Stimulated activated CD8-positive, alpha-beta memory T cell treated with anti-CD3 and anti-CD28 coated beads, Interleukin-4, amount 100 ng/mL, for 48 hours (primary cell): ENCODE measurements at places on chromosomes 3 and 15.

DNA sequence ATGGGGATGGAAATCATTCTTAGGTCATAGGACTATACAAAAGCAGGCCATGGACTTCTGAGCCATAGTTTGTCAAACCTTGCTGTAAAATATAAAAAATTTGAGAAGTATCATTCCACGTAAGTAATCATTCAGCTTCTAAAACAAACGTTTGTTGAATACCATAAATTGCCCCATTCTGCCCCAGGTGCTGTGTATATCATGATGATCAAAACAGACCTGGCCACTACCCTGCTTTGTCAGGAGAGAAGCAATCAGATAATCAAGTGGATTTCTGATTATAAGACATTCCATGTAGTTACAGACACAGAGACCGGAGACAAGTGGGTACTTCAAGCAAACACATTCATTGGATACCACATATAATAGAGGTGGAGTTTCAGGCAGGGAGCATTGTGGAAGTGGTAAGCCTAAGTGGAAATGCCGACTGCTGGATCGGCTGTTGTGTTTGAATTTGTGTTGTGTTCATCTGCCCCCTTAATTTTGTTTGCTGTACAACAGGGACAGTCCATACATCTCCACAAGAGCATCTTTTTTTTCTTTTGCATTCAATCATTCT lies 61.7 kb downstream of the TGFBR2 start:
- no peak for DNase-seq

GRCh38 chr15:41827290-41827879 lies 507 bp upstream of the JMJD7 start:
- peak; percentile 33 for DNase-seq

GRCh38 chr15:90530250-90531051 lies 728 bp downstream of the CRTC3 start:
- DNase-seq = peak; percentile 63

- no peak for DNase-seq
Observed at GRCh38 chr3:123818921-123819429, 65.2 kb downstream of the MYLK start.

GRCh38 chr3:59426821-59427565 lies 377.2 kb upstream of the CFAP20DC start:
- peak; percentile 37 for DNase-seq

GRCh38 chr3:100151024-100151707 lies 36.9 kb upstream of the FILIP1L start:
- no peak for DNase-seq

DNA sequence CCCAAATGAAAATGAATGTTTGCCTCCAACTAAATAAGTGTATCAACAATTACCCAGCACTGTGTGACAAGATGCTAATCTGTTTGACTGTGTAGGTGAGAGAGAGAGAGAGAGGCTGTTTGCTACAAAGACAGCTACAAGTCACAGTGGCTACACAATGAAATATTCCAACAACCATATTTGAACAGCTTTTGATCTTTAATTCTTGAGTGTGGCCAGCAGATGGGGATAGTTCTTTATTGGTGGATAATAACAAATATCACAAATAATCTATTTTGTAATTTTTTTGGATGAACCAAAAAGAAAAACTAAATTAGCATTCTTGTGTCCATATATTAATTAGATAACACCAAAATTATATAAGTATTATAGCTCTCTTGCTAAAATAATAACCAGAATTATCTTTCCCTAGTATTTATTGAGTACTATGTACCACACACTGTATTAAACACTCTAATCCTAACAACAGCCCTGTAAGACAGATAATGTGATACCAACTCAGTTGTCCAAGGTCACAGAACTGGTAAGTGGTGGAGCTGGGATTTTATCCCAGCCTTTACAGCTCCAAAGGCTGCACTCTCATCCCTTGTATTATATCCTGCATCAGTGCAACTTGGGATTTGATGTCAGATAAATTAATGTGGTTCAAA lies 61.9 kb upstream of the C3orf80 start:
- DNase-seq = no peak

- DNase-seq = no peak
Observed at GRCh38 chr3:146975476-146975875, 370.3 kb upstream of the PLSCR5 start.

DNA sequence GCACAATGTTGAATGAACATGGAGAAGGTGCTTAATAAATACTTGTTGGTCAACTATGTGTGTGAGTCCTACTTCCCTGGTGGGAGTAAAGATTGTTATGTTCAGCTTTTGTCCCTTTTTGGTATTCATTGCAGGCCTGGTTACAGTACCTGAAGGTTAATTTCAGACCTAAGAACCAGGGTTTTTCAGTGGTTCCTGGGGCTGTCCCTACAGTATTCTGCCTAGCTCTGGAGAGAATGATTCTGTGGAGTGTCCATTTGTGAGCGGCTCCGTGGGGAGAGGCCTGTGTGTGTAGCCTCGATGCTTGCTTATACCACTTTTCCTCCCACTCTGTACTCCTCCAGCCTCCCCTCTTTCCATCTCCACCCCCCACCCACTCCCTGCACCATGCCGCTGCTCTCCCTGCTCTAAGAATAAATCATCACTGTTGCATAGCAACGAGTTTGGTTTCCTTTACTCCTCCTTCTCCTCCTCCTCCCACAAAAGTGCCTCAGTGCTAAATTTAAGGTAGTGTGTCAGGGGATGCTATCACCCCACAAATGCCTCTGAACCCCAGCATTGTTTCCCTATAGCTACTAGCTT lies 150.6 kb upstream of the ROPN1 start:
- no peak for DNase-seq

DNA sequence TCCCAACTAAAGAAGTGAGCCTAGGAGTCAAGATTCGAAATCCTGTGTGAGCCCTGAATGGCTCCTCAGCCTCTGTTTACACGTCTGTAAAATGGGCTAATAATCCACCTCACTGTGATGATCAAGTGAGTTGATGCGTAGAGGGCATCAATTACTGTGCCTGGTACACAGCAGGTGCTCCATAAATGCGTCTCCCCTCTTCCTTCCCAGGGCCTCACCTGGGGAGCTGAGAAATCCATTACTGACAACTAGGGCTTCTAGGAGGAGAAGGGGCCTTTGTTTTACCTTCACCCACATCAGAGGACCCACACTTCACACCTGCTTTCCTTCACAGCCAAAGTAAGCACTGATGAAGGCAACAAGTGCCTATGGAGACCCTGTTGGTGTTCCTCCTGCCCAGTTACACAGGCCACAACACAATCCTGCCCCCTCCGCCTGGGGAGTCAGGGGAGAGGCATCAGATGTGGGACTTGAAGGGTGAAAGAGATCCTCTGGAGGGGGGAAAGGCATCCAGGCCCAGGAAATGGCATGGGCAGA lies 1.4 kb downstream of the CIB2 start:
- DNase-seq = no peak

GRCh38 chr15:55721554-55722185 lies 21.3 kb downstream of the PRTG start:
- DNase-seq = no peak

DNA sequence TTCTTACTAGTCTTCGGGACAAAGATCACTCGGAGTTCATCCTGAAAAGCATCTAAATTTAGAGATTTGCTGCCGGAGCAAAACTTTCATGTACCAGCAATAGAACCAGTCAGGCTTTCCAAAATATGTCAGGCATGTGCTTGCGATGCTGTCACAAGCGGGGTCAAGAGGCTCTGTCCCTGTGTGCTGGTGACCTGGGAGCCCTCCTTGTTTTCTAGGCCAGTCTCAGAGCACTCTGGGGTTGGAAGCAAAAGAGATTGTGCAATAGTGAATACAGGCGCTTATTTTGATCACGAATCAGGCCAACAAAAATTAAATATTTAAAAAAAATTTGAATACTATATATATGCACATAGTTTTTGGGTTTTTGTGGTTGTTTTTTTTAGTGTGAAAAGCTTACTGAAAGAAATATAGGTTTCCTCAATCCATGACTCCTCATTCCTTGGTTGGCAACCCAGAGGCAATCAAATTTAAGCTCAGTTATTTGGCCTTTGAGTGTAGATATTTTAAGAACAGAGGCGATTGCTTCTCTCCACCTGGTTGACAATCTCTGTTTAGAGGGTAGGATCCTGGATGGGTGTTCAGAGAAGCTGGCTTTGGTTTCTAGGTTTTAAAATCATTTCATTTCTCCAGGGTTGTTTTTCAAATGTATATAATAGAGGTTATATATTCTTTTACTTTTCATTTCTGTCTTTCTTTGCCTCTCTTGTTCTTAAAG lies 8.4 kb upstream of the KLHL24 start:
- DNase-seq = no peak

- no peak for DNase-seq
Observed at GRCh38 chr3:154122912-154123559, 1.8 kb downstream of the ARHGEF26 start.

DNA sequence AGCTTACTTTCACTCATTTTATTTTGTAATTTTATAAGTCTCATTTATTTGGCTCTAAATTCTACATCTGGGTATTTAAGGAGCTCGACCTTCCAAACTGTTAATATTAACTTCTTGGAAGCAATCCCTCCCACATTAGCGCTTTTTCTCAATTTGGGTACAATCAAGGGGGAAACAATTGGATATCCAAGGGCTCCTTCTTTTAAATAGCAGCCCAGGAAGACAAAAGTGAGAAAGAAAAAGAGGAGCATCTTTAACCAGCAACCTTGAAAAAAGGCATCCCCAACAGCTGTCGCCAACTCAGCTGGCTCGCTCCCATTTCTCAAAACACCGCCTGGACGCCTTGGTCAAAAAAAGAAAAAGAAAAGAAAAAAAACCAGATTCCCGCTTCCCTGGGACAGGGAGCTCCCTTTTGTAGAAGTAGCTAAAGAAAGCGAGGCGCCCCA lies 873 bp downstream of the C3orf70 start:
- no peak for DNase-seq

- no peak for DNase-seq
Observed at GRCh38 chr3:169755488-169755887, 9.4 kb downstream of the TERC start.

DNA sequence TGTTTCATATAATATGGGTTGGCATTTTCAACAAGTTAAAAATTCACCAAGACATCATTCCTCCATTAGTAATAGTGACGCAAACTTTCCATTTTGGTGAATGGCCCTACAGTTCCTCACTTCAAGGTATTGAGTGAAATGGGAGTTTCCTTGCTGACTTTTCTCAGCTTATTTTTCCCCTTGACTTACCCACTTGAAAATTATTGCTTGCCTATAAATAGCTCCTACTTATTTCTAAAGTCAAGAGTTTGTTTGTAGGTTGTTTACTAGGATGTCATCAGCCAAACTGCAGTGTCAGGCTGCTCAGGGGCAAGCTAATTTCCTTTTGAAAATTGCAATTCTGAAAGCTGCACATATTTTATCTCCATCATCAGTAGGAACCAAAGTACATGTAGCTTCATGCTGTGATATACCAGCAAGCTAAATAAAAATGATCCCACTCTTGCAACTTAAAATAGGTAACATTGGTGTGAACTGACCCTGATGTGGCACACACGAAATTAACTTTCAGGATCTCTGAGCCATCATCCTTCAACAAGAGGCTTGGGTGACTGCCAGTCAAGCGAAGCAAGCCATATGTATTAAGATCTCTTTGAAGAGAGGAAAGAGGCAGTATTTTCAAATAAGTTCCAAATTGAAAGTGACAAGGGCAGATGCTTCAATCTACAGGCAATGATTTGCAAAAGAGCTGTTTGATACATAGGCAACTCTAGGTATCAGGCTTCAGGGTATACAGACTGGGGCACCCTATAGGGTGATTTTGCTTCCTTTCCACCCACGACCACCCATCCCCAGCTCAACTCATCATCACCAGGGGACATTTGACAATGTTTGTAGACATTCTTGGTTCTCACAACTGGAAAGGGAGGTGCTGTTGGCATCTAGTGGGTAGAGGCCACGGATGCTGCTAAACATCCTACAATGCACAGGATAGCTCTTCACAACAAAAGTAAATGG lies 66.8 kb upstream of the RASGRP1 start:
- DNase-seq = no peak

- DNase-seq = no peak
Observed at GRCh38 chr3:105349684-105350387, 16.9 kb upstream of the ALCAM start.

DNA sequence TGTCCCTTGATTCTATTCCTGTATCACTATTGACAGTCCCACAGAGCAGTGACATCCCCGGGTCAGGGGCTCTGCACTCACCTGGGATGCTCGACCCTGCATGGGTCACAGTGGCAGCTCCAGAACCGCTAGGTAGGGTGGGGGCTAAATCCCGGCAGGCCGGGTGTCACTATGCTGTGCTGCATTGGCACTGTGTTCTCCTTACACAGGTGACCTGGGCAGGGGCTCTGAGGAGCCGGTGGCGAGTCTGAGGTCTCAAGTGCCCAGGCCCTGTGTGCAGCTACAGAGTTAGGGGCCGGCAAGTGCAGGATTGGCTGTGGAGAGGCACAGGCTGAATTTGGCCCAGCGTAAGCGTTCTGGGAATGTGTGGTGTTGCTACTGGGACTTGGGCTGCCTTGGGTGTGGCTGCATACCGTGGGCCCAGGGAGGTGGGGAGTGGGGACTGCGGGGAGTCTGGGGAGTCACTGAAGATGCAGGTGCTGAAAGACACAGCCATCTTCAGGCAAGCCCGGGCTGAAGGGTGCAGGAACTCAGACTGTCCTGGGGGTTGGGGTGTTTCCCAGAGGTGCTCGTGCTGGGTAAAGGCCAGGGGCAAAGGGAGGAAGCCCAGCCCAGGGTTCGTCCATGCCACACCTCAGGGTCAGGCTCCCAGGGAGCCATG lies 102.6 kb upstream of the PRR20G start:
- no peak for DNase-seq

DNA sequence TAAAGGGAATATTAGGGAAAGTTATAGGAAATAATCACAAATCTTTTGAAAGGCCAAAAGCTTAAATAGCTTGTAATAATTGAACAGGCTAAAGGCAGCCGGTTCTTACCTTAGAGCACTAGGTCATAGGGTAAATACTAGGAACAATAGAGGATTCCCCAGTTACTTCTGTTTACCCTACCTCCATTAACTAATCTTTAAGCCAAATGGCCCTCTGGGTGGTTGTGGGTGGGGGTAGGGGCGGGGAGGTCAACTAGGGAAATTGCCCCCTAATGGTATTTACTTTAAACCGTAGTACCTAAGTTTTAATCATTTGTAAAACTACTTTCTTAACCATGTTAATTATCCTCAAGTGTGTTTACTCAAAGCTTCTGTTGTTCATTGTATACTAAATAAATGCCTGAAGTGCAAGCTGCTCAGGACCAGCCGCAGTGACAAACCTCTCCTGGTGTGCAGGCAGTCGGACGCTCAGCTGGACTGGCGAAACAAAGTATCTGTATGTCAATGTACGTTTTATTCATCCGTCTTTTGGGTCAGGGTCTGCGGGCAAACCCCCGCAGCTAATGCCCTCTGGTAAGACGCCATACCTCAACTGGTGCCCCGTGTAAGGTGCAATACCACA lies 18.9 kb downstream of the MAGEL2 start:
- no peak for DNase-seq

- no peak for DNase-seq
Observed at GRCh38 chr15:93110502-93111040, 21.6 kb upstream of the RGMA start.

- DNase-seq = no peak
Observed at GRCh38 chr3:134640872-134641470, 9.9 kb downstream of the KY start.

- DNase-seq = no peak
Observed at GRCh38 chr15:48896869-48897814, 19.2 kb downstream of the EID1 start.
